ENCODE measurements at places on chromosomes 13 and 19.

DNA sequence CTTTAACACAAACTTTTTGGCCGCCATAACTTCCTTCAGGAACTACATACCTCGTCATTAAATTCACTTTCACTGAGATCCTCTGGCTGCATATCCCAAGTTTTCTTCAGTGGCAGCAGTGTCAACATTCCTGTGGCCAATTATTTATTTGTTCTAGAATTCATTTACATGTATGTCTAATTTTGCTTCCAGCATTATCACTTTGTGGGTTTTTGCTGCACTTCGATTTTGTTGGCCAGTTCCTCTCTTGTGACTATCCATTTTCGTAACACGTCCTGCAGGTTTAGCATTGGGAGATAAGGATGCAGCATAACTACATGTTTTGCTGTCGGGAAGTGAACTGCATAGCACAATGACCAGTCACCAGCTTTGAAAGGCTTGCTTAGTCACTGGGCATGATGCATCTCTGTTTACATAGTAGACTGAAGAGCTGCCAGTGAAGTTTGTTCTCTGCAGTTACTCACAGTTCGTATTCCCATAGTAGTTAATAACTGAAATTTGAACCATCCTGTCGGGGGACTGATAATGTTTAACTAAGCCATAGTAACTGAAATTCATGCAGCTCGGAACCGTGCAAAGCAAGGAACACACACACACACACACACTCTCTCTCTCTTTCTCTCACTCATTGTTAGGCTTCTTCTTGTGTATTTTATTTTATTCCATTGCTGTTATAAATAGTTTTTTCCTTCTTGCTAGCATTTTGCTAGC is 28.3 kb downstream of the ZNF507 start:
- DNase-seq, result no peak

DNA sequence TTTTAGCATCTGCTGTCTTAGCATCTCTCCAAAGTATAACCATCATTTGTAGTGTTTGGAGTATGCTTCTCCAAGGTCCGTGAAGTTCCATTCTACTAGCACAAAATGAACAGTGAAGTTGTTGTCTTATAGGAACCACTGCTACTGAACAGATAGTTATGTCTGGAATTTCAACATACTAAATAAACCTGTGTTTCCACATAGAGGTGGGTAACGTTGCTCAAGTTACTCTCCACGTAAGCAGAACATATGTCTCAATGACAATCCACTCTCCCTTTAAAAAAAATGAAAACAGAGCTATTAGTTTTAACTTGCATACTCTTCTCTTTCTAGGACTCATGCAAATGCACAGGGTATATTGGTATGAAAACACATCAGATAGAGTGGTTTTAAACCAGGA is 184.3 kb upstream of the TRPC4 start:
- DNase-seq, result no peak

- DNase-seq, result no peak
These were observed 15.7 kb downstream of the CCDC124 start for GRCh38 chr19:17948514-17948900.

- no peak for DNase-seq
These were observed 26.8 kb upstream of the ALOX5AP start for GRCh38 chr13:30708541-30708940.

DNA sequence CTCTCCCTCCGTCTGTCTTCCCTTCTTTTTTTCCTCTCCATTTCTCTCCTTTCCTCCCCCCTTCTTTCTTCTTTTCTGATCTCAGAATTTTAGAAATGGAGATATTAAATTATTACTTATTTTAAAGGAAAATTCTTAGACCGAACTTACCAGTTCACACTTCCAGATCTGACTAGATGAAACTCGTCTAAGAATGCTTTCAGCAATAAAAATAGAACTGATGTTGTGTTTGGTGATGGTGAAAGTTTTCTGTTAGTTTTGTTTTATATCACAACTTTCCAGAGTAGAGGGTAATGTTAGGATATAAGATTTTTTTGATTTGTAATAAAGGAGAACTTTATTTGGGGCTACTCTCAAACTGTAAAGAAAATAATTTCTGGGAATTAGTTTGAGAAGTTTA is 29.9 kb downstream of the UCHL3 start:
- no peak for DNase-seq

DNA sequence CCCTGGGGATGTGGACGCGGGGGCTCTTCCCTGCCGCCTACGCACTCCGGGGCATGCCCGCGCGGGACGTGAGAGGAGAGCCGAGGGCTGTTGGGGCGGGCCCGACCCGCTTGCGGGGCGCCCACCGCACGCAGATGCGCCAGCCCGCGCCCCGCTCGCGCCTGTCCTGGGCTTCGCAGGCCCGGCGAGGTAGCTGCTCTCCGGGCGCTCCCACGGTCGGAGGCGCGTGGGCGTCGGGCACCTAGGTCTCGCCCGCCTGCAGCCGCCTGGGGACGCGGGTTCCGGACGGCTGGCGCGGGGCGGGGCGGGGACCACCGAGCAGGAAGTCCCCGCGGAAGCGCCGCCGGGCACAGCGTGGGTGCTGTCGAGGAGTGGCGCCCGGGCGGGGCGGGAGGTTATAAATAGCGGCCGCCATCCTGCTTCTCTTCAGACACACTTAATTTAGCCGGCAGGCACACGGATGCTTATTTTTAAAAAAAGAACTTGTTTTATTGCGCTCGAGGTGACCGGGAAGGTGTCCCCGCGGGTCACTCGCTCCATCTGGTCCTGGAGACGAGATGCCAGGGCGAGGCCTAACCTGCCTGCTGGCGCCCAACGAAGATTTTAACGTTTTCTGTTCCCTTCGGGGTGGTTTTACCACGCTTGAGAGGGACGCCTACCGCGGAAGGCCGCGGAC is 561 bp upstream of the GJA3 start:
- DNase-seq, result peak; percentile 59

- DNase-seq, result no peak
These were observed 17.2 kb downstream of the BRSK1 start for GRCh38 chr19:55300886-55301458.

DNA sequence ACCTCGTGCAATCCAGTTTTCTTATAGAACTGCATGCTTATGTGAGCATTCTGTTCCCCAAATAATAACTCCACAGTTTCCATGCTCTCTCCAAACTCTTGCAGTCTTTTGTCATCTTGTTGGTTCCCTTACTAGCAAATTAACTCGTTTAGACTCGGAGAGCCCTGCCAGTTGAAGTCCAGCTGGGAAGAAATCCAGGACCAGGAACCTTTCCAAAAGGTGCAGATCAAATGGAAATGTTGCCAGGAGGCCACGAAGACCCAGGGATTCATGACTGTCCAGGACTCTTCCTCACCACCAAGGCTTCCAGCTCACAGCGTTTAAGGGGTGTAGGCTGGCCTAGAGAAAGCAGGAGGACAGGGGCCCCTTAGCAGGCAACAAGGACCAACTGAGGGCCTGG is 2.1 kb upstream of the TDRD12 start:
- no peak for DNase-seq

DNA sequence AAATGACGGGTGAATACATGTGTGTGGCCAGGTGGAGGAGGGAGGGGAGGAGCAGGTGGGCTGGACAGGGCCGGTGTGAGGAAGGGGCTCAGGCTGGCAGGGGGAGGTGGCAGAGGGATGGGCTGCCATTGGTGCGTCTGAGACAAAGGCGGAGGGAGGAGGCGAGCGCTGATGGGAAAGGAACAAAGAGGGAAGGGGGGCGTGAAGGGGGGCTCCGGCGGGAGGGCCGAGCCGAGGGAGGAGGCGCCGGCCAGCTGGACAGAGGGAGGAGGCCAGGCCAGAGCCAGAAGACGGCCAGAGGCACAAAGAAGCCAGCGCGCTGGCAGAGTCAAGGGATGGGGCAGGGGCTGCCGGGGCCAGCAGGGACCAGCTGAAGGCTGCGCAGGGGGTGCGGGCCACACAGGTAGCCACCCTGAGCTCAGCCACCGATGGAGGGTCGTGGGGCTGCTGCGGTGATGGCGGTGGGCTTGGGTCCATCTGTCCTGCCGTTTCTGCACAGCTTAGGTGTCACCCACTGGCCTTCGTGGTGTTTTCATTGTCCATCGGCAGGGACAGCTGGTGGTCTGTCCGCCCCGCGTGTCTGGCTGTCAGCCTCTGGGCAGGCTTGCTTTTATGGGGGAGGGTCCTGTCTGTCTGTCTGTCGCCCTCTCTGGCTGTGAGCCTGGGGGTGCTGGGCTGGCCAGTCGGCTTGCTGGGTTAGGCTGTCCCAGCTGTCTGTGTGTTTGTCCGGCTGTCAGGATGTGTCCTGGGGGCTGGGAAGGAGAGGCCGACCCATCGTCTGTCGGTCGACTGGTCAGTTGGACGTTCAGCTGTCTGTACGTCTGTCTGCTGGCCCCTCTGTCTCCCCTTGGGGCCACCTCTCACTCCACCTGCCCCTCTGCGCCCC is 2.2 kb downstream of the APC2 start:
- peak; percentile 32 for DNase-seq

GRCh38 chr19:38841787-38842438 is 7.9 kb downstream of the HNRNPL start:
- DNase-seq, result no peak

DNA sequence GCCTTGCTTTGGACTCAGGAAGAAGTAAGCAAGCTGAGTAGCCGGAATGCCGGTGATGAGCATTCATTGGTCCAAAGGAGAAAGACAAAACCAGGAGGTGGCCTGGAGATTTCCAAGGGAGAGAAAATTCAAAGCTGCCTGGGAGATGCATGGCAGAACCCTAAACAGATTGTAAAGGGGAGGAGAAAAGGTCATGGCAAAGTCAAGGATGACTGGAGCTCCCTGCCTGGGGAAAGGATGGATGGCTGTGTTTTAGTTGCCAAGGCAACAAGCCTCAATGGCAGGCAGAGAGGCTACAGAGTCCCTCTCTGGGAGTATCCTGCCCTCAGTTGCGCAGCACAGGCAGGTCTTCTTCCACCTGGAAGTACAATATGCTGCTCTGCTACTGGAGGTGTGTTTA is 134.0 kb downstream of the ENOX1 start:
- DNase-seq, result peak; percentile 35

DNA sequence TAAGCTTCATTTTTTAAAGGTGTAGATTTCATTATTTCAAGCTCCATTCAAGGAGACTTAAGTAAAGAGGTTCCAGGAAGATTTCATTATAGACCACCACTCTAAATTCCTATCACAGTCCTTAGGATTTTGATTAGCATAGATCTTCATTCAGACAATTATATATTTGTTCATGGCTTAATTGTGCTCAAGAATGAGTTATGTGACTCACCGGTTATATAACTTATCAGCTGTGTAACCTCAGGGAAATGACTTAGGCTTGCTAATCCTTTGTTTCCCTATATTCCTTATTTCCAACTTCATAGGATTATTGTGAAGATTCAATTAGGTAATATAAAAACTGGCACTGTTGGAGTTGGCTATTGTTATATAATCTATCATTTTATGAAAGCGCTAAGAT is 632.8 kb upstream of the SPRY2 start:
- no peak for DNase-seq

DNA sequence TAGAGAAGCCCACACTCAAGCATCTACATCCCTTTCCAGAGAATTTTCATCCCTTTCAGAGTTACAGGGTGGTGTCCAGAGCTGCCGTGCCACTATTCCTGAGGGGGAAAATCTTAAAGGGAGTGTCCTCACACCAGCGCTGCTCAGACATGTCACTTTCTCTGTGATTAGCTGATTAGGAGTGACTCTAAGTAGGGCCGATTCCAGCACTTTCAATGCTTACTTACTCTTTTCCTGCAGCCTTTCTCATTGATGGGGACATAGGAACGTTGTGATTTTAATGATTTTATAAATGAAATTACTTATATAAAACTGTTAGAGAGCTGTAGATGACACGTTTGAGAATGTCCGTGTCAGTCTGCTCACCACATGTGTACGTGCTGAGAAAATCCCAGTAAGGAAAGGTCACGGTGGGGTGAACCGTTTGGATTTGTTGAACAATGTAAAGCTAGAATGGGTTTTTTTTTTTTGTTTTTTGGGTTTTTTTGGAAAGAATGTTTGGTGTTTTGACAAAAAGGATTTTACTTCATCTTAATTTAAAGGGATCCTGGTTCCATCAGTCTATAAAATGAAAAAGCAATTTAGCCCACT is 56.6 kb upstream of the SPATA13 start:
- DNase-seq, result no peak

DNA sequence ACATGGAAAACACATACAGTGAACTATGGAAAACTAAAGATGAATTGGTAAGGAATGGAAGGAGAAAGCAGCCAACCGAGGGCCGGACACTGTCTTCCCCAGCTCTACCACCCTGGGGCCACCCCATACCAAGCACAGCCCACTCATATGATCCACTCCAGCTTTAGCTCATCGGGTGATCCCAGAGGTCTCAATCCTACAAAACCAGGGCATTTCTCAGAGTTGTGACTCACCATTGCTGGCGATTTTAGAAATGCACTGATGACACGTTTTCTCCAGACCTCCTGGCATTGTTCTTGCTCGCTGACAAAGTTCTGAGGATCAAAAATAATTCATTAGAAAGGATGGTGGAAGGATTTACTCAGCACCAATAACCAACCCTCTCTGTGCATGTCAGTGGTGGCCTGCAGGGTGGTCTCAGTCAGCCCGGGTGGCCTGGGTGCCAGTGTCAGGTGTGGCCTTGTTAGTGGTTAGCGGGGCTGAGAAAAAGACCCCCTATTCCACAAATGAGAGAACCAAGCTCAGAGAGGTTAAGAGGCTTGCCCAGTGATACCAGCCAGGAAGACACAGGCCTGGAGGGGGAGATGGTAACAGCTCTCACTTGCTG is 6.6 kb downstream of the TMEM272 start:
- no peak for DNase-seq

DNA sequence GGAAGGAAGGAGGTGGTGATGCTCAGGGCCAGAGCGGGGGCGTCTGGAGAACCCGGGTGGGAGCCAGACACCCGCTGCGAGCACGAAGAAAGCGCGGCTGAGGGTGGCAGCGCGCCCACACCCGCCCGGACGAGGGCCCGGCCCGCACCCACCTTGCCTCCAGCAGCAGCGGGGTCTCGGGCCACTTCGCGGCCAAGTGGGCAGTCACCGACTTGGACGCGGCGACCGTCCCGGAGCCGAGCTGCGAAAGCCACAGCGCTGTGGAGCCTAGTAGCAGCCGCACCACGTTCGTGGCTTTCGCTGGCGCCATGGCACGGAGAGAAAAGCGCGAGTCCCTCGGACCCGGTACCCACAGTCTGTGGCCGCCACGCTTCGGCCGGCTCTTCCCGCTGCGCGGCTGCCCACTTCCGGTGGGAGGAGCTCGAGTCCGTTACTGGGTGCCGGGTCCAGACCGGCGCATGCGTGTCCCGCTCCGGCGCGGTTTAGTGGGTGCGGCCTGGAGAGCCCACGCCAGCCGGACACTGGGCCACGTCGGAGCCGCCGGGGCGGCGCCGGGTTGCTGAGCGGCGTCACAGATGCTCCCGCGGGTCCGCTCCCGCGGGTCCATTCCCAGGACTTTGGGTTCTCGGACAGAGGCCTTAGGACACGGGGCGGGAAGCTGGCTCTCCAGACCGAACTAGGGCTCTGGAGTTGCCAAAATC is at the start of gene UGGT2:
Gene UGGT2 (minus strand): TSS at position 399 of the 701 bp plus-strand sequence. CDS start 89 bp downstream, at position 310.
- peak; percentile 92 for DNase-seq

- peak; percentile 94 for DNase-seq
These were observed 1.3 kb downstream of the HMG20B start for GRCh38 chr19:3573858-3574637.

- DNase-seq, result no peak
These were observed 39.2 kb downstream of the STK24 start for GRCh38 chr13:98537740-98538139.

GRCh38 chr19:46761418-46761831 is 15.2 kb upstream of the STRN4 start:
- no peak for DNase-seq
